Fibroblast of upper back skin (primary cell): ENCODE measurements at places on chromosomes 3 and 15.

- peak; percentile 45 for DNase-seq
Observed at GRCh38 chr3:156837115-156837514, 11.0 kb downstream of the LEKR1 start.

- DNase-seq: no peak
Observed at GRCh38 chr15:44595246-44595645, 58.3 kb downstream of the EIF3J start.

GRCh38 chr3:159600291-159600690 lies 388.3 kb upstream of the IL12A start:
- no peak for DNase-seq

- DNase-seq: no peak
Observed at GRCh38 chr3:45976191-45977091, 19.2 kb downstream of the FYCO1 start.

DNA sequence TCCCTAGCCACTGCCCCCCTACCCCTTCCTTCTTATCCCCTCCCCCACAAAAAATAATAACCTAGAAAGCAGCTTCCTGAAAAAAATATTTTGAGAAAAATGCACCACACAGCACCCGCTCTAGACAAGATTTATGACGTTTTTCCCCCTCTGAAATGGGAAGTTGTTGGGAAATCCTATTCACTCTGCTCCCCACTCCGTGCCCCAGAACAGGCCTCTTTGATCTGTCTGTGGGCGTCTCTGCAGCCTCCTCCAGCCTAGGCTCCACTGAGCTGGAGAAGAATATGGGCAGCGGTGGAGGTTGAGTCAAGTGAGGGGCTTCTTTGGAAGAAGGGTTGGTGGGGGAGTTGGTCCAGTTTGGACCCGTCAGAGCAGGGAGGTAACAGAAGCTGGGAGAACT lies 28.5 kb upstream of the POLG start:
- DNase-seq: no peak

DNA sequence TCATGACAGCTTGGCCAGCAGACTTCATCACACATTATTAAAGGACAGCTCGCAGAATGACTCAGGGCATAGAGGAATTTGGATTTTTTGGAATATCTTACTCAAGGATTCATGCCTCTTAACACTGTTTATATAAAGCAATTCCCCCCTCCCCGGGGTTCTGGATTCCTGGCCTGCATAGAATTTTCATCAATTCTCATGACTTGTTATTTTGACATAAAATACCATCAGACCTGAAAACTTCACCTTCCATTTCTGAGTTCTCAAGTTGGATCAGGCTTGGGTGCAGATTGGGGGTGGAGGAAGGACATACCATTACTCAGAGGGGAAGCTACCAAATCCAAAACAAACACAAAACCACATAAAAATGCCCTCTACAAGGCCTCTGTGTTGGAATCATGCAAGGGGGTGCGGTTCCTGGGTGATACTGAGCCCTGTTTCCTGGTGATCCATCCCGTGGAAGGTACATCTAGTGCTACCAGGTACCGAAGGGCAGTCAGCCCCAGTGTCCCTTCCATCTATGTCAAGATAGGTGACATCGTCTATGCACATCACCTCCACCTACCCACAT lies 95.3 kb downstream of the DAPK2 start:
- peak; percentile 90 for DNase-seq

GRCh38 chr3:44923632-44924456 lies 49.4 kb downstream of the TGM4 start:
- DNase-seq: peak; percentile 70

- DNase-seq: no peak
Observed at GRCh38 chr3:32454111-32454510, 48.5 kb downstream of the CMTM6 start.

DNA sequence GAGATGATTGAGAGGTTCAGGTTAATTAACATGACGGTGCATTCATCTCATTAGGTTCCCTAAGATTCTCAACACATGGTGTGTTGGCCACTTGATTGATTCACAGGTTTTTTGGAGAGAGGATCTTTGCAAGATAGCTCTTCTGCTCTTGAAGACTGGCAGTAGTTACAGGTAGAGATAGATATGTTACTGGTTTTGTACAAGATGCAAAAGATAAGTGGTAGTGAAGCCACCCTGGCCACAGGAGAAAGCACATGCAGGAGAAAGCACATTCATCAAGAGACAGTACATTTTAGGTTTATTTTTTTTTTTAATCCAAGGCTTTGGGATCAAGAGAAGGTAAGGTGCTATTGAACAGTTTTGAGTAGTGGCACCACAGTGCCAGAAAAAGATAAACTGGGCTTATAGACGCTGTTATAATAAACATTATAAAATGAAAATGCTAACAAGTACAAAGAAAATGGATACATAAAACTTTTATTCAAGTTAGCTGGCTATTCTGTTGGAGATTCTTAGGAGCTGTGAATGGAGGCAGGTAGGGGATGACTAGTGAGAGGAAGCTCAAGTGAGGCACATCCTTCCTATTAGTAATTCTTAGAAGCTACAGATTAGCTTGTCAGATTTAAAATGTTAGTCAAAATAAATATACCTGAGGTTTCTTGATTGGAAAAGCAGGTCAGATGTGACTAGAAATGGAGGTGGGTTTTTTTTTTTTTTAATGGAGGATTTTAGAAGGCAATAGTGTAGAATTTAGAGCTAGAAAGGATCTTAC lies 10.8 kb downstream of the SELENOT start:
- no peak for DNase-seq

- DNase-seq: peak; percentile 62
Observed at GRCh38 chr3:173826901-173827609, 429.5 kb downstream of the NLGN1 start.

DNA sequence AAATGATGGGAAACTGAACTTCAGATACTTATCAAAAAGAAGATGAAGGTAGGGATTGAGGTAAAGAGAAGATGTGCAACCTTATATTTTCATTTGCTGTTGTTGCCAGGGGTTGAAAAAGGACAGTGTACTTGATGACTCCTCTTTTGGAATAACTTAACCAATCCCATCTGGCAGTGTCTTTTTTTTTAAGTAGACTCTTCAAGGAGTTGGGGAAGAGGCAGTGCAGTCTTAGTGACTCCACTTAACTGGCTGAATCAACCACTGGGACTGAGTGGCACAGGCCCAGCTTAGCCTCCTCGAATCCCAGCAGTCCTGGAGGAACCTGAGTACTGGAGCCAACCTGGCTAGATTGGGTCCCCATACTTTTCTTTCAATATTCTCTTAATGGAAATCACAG lies 27.3 kb upstream of the FILIP1L start:
- DNase-seq: no peak

- no peak for DNase-seq
Observed at GRCh38 chr15:80614711-80615360, 80.3 kb upstream of the ABHD17C start.

- DNase-seq: peak; percentile 65
Observed at GRCh38 chr3:102400142-102400541, 34.7 kb upstream of the ZPLD1 start.

- no peak for DNase-seq
Observed at GRCh38 chr15:33438396-33438795, 127.6 kb downstream of the RYR3 start.

DNA sequence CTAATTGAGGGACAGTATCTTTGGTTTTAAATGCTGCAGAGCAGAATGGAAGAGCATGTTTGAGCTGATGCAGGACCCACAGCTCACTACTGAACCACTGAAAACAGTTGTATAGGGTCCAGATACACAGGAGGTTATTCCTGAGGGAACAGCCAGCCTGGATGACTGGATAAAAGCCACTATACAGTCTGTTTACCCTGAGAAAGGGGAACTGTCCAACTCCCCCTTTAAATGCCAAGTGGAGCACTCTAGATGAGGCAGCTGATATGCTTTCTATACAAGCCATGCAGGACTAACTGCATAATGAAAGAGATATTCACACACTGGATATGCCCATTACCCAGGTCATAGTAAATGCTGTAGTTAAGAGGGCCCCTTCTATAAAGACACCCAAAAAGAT lies 138.6 kb downstream of the IMPG2 start:
- no peak for DNase-seq

- DNase-seq: no peak
Observed at GRCh38 chr3:132222868-132223538, 94.2 kb upstream of the ACP3 start.

DNA sequence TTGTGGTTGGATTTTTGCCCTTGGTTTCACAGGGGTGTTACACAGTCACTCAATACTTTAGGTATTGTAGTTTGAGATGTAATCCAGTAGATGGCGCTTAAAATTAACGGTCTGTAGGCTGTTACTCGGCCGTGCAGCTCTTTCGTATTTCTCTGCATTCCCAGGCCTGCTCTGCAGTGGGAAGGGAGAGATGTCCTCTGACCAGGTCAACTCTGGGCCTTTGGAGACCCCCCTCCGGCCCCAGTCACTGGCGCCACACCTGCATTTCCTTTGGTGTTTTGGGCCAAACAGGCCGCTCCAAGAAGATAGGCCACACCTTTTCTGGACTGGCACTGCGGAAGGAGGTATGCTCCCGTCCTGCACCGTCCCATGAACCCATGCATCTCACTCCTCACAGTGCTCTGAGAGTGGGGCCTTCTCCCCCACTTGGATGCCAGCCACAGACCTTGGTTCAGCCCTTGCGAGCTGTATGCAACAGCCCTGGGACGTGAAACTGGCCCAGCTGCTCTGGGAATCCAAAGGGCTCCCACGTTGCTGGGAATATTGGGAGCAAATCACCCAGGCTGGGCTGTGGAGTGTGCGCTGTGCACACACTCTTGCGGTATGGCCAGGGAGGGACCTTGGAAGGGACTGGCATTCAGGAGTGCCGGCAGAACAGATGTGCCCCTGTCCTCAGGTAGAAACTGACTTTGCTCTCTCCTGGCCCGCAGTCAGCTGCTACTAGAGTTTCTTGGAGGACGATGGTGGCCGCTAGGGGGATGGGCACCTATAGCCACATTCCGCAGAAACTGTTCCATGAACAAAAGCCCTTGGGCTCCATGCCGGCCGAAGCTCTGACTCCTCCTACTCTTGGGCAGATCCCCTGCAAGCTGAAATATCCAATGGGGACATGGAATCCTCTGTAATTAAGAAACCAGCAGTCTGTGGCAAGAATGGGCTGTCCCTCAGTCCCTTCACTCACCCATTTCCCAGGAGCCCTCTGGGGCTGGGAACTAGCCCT lies 410.5 kb upstream of the CADM2 start:
- DNase-seq: peak; percentile 23

GRCh38 chr3:191380001-191380400 lies 49.7 kb upstream of the UTS2B start:
- DNase-seq: peak; percentile 13

- no peak for DNase-seq
Observed at GRCh38 chr3:135155228-135155627, 360.2 kb downstream of the EPHB1 start.

DNA sequence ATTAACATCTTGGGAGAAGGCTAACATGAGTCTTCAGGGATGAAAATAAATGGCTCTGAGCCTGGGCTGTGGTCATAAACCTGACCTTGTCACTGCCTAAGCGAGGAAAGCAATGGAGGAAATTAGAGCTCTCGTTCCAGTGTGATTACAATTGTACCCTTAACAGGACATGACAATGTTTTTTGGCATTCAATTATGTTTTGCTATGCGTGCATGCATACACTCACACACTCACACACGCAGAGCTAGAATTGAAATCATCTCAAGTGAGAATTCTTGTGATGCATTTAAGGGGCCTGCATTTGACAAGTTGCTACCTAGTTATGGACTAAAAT lies 24.1 kb downstream of the ZNF80 start:
- peak; percentile 16 for DNase-seq

GRCh38 chr15:39451121-39451688 lies 129.7 kb upstream of the THBS1 start:
- DNase-seq: no peak

DNA sequence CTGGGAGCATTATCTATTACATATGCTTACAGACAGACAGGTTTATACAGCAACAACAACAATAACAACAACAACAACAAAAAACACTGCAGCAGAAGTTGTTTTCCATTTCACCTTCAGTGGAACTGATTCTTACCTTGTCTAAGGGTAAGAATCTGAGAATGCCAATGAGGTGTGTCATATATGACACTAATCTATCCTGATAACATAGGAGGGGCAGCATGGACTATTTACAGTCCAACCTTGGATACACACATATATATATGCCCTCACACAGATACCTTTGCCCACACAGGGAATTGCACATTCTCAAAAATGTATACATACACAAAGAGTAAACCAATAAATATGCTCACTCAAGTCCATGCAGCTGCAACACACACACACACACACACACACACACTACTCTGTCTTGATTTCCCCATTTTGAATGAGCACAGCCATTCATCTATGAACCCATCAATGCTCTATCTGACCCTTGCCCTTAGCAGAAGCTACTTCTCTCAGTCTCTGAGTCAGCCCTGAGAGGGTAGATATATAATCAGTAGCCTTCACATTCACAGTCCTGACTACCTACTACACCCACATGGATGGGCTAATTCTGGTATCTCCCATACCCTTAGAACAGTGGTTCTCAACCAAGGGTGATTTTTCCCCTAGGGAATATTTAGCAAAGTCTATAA lies 9.7 kb upstream of the TRANK1 start:
- no peak for DNase-seq

GRCh38 chr3:187880441-187880840 lies 135.2 kb upstream of the BCL6 start:
- peak; percentile 16 for DNase-seq

DNA sequence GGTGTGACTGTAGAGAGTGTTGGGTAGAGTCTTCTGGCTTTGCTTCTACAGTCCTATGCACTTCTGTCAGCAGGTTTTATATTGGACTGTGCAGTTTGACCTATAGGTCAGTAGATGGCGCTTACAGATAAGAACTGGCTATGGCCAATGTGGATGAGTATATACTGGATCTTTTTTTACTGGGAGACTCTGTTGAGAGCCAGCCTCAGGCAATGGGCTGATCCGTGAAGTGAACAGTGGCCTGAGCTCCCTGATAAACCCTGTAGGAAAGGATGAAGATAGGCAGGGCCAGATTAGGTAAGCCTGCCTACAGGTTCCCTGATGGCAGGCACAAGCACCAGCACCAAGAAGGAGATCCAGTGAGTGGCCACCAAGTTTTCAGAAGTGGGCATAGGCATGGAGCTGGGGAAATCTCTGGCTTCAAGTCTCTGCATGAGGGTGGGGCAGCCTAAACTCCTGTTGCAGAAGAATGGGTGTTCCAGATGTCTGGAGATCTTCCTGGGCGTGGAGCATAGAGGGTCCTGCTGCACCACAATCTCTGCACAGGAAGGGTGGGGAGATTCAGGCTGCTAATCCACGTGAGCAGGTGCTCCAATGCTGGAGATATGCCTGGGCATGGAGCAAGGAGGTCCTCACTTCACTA lies 326.0 kb upstream of the SGO1 start:
- peak; percentile 79 for DNase-seq

DNA sequence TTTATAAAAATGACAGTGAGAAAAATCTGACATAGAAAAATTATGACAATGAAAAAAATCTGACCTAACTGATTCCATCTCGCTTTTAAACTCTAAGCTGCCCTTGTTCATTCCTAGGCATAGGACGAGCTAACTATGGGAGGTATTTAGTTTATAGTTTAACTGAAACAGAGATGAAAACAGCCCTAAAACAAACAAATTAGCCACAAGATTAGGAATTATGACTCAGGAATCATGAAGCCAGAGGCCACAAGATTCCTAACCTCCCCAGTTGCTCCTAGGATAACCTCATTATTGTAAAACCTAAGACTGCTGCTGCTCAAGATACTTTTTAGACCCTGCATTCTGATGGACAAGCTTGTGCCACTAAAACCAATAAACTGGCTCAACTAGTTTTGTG lies 122.7 kb upstream of the MNS1 start:
- DNase-seq: no peak
